ENCODE measurements at places on chromosomes 5 and 9.

DNA sequence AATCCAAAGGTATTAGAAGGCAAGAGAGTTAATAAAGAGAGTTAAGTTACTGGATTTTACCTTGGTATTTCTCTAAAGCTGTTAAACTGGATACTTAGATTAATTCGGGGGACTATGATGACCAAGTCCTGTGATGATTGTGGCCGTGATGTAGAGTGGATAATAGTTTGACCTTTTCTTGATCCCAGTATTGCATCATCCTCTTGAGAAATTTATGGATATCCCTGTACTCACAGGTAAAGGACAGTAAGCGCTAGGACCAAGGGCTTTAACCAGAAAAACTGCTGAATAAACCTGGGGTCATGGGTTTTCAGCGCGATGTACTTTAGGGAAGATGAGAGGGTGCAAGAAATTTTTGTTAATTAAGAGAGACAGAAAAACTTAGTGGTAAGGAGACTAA, 8.3 kb downstream of the OR13C8 start:
- DNase-seq: no peak

GRCh38 chr9:137945581-137945980, 68.0 kb downstream of the CACNA1B start:
- DNase-seq: no peak

- no peak for DNase-seq
Observed at GRCh38 chr5:75152860-75153259, 83.8 kb downstream of the ANKRD31 start.

DNA sequence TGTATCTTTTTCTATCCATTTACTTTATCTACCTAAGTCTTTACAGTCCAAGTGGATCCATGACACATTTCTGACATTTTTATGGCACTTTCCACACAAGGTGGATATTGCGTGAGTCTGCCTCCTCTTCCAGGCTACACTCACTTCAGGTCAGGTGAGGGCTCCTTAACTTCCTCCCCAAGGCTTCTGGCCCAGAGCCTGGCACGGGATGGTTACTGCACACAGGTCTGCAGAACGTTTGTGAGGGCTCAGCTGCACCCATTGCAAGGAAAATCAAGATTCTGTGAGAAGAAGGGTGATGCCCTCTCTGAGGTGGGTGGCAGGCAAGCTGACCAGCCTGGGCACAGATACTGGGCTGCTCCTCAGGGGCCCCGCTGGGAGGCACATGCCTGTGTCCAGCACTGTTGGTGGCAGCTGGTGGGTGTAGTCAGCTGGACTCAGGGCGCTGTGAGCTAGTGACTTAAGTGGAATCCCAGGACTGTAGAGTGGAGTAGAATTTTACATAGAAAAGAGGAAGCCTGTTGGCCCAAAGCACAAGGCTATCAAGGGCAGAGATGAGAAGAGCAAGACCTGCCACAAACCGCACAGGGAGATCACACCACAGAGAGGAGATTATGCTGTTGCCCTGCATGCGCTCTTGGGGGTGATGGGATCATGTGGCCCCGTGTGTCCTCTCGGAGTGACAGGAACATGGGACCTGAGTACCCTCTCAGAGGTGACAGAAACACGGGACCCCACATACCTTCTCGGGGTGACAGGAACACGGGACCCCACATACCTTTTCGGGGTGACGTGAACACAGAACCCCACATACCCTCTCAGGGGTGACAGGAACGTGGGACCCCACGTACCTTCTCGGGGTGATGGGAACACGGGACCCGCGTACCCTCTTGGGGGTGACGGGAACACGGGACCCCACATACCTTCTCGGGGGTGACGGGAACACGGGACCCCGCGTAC, 21.3 kb downstream of the AHRR start:
- no peak for DNase-seq

- DNase-seq: no peak
Observed at GRCh38 chr5:143541943-143542797, 138.7 kb upstream of the NR3C1 start.

DNA sequence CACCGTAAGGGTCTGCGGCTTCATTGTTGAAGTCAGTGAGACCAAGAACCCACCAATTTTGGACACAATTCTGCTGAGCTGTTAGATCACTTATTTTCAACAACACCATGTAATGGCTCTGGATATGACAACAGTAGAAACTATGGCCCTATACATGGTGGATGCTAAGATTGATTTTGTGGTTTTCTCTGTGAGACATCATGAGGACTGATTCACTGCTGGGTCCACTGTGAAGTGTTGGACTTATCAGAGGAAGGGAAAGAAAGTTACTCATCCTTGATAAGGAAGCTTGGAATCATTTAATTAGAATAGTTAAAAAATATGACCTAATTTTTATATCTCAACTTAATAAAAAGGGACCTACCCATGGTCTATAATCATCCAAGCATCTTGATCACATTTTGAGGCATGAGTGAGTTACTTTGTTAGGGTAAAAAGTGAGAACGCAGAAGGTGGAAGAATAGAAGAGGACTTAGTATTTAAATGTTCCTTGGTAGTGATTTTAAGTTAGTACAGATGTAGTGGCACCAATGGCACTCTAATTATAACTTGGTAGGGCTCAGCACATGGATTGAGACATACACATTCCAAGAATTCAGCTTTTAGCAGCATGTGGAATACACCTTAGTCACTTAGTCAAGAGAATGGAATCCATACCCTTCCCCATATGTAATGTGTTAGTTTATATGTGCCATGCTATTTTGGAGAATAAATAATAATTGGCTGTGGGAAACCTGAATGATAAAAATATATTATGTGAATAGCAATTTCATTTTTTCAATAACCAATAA, 123.5 kb upstream of the CD180 start:
- no peak for DNase-seq

DNA sequence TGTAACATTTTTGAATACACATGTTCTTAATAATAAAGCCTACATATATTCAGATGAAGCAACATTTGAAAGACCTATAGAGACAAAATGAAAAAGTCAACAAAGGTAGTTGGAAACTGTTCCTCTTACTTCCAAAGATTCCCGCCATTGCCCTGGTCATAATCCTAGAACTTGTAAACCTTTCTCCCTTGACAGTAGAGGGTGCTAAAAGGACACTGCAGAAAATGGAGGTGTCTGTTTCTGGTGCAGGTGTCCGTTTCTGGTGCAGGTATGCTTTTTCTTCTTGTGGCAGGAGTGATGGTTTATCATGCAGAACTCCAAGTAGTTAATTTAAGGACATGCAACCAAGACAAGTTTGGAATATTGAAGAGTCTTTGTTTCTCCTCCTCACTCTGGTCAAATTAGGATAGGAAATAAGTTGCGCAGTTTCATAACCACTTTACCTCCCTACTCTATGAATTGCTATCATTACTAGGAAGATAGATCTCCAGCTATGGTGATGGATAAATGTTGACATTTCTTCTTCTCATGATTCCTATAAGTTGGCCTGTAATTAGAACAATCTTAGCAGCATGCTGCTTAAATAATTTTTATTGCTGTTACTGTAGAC, 56.0 kb upstream of the FAM174A start:
- DNase-seq: peak; percentile 51

DNA sequence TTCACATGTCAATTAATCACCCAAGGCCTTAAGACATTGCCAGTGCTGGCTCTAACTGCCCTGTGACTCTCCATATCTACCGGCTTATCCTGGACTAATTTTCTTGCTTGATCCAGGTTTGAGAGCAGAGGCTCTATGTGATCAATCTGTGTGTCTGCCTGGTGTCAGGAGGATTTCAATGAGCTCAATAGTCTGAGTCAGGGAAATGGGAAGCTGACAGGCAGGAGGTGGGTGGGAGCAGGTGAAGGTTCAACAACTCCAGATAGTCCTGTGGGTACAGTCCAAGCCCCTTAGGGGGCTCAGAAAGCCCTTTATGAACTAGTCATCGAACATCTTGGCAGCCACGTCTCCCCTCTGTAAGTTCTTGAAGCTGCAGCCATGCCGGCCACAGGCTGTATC, 72.2 kb downstream of the SHB start:
- DNase-seq: no peak

DNA sequence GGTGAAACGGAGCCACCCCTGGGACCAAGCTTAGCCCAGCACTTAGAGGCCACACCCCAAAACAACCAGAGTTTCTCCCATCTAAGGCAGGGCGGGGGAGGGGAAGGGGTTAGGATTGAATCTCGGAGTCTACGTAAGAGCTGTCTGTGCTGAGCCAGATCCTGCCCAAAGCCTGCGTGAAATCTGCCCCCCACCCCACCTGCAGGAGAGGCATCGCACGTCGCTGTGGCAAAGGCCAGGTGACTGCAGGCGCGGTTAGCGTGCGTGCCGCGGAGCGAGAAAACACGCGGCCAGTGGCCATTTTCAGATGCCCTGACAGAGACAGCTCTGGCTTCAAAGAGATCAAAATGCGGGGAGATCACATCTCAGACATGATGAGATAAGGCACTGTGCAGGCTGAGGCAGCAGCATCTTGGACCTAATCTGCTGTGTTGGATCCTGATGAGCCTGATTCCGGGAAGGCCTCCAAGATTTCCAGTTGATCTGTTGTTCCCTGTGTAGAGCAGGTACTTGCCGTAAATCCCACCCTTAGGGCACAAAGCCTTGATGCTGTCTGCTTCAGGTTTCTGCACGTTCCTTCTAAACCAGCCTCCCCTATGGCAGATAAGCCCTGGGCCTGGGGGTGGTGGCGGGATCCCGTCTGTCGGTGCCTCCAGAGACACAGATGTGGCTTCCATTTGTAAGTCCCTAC, 2.5 kb upstream of the QSOX2 start:
- no peak for DNase-seq

DNA sequence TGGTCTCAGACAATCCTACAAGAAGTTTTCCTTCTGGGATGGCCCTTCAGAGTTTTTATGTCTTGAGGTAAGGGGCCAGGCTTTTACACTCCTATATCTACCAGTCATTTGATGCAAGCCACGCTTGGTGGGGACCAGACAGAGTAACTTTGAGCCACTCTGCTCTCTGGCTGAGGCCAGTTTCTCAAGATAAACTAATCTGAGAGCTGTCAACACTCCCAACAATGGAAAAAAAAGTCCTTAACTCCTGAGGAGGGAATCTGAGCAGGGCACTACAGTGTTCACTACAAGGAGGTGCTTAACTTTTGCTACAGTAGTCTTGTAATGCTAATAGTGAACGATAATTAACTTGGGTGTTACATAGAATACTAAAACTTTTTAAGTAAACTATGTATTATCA, 62.7 kb downstream of the MRPS30 start:
- DNase-seq: no peak

DNA sequence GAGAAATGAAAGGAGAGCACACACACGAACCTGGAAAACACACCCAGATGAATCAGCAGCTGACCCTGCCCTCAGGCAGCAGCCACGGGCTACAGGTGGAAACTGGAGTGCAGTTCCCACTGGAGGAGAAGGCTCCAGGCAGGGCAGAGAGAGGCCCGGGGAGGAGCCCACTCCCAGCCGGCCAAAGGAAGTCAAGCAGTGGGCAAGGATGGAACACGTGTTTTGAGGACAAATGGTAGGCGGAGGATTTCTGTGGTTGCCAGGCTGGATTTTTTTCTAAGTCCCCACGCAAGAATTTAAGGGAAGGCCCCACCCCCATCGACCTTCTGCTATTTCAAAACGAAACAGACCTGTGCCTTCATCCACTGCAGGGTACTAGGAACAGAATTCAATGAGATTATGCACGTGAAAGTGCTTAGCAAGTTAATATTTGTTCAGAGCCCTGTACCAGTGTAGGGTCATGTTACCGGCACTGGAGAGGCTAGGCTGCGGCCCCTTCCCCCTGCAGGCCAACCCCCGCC, 6.8 kb downstream of the EPB41L4B start:
- no peak for DNase-seq

GRCh38 chr9:114908104-114908622, 22.2 kb downstream of the TNFSF8 start:
- peak; percentile 99 for DNase-seq

DNA sequence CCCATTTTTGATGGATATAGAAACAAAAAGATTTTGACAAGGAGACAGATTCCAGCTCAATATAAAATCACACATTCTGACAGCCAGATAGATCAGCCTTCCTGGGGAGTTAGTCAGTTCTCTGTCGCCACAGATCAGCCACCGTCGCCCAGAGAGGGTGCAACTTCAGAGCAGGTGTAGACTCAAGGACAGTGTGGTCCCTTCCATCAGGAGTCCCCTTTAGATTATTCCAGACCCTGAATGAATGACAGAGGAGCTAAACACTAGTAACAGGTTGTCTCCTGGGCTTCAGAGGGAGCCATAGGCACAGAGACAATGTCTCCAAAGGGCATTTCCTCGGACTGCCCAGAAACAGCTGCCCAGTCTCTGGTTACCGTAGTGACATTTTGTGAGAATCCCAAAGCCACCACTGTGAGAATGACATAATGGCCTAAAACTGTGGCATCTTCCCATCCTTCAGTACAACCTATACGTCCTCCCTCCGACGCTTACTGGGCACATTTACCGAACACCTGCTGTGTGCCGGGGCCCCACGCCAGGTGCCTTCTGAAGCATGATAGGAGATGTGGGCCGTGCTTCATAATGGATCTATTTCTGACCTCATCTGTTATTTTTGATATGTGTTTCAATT, 47.4 kb upstream of the SLC2A8 start:
- DNase-seq: peak; percentile 47

DNA sequence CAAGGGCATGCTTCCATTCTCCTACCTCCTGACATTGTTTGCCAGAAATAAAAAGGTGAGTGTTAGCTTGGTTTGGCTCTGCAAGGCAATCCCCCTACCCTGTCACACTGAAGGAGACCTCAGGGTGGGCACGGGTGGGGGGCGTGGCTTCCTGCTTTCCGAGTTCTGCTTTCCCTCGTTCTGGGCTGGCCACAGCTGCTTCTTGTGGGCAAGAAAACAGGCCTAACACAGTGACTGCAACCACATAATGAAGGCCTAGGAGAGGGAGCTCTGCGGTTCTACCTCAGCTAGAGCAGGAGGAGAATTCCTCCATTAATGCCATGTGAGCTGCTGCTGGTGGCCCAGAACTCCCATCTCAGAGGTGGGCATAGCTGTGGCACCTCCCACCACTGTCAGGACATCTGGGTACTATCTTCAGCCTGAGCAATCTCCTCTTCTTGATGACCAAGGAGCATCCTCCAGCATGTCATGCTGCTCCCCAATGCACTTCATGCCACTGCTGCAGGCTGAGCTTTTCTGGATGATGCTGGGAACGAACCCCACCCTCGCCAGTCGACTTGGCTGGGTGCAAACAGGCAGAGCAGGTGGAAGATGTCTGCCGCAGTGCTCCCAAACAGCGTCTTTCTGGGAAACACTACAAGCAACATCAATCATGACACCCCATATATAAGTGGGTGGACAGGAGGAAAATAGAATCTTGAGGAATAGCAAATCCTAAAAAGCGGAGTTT, 139.5 kb upstream of the RAPGEF1 start:
- no peak for DNase-seq

DNA sequence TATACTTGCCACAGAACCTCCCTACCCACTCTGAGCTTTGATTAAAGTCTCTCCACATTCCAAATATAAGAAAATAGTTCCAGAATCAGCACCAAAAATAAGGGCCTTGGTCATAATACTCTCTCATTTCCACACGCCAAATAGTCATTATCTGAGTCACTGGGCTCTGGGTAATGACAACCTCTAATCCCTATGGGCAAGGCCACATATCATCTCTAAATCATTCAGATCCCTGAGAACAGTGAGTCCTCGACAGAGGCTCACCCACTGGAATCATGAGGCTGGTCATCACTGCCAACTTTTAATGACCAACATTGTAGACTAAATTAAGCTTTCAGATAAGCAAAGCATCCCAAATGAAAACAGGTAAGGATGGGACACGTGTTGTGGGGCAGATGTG, 28.1 kb downstream of the FAM114A2 start:
- no peak for DNase-seq

- no peak for DNase-seq
Observed at GRCh38 chr9:84278130-84278529, 62.4 kb downstream of the SLC28A3 start.

GRCh38 chr5:159928122-159928909, 12.0 kb downstream of the ADRA1B start:
- DNase-seq: no peak

- no peak for DNase-seq
Observed at GRCh38 chr5:56142233-56142613, 90.9 kb downstream of the ANKRD55 start.

Data from SHP77 treated with DMSO at 0.1 percent for 48 hours (cell line).